ENCODE measurements at places on chromosomes 4 and X.

GRCh38 chrX:65194547-65194946 is 218.3 kb upstream of the ZC4H2 start:
- DNase-seq = no peak

- DNase-seq = no peak
Measured at GRCh38 chr4:76866641-76867040, 31.3 kb downstream of the SOWAHB start.

DNA sequence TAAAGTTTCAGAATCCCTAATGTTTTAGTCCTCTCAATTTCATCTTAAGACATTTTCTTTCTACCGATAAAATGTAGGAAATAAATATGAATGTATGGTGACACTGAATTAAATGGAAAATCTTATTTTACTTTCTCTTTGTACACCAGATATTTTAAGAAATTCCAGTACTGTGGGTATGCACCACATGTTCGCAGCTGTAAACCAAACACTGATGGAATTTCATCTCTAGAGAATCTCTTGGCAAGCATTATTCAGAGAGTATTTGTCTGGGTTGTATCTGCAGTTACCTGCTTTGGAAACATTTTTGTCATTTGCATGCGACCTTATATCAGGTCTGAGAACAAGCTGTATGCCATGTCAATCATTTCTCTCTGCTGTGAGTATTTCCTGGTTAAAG is 26.9 kb downstream of the C4orf46 start:
- no peak for DNase-seq

- no peak for DNase-seq
Measured at GRCh38 chr4:178752954-178753525, 1310.8 kb upstream of the AGA start.

DNA sequence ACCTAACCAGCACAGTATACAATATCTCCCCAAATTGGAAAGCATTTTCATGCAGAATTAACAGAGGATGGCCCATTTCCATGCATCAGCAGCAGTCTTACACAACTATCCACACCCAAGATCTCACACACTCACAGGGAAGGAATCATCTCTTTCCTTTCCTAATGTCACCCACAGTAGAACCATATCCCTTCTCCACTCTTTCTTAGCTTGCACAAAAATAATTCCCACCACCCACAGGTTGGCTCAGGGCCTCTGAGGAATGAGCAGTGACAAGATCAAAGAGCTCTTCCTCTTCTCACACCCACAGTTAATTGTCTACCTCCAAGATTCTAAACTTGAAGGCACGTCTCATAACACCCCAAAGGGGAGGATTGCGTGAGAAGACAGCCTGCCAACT is 217.7 kb upstream of the VEGFC start:
- DNase-seq = no peak

DNA sequence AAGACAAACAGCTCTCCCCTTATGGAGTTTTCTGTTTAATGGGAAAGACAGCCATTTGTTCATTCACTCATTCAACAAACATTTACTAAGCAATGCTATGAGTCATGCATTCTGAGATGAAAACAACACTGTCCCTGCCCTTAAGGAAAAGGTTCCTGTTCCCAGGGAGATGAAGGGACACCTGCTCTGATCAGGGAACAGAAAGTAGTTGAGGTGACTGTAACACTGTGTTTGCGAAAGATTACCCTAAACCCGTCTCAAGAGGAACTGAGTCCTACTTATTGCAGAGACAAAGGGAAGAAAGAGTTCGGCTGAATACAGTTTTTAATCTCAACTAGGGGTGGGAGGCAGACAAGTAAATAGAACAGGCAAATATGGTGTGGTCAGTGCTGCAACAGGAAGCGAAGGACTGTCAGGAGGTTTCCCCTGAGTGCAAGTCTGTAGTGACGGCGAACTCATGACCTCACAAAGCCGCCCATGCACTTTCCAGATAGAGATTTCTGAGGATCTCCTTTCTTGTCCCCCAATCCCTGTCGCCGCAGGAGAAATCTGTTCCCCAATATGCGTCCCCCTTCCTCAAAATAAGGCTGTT is 712 bp downstream of the STX18 start:
- no peak for DNase-seq

GRCh38 chr4:140238351-140239056 is 84.5 kb upstream of the MAML3 start:
- peak; percentile 85 for DNase-seq

DNA sequence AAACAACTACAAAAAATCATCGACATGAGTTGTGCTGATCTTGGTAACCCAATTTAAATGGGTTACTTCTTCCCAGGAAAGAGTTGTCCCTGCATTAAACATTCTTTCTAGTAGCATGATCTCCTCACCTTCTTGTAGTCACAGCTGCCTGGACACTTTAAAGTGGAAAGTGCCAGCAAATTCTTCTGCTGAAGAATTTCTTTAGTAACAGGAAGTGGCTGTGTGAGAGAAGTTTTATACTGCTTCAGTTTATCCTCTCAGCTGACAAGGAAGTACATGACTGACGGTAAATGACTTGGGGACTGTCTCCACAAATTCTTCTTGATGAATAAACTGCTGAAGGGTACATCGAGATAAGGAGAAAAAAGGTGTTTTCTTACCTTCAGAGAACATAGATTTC is 18.2 kb upstream of the TNIP3 start:
- DNase-seq = no peak

Data from right hindlimb (tissue), 1 donor.